ENCODE measurements at places on chromosomes 6 and 20.

- no peak for DNase-seq
Measured at GRCh38 chr20:38113401-38114325, 51.4 kb downstream of the TGM2 start.

- DNase-seq, result no peak
Measured at GRCh38 chr6:117440706-117441525, 15.2 kb upstream of the ROS1 start.

DNA sequence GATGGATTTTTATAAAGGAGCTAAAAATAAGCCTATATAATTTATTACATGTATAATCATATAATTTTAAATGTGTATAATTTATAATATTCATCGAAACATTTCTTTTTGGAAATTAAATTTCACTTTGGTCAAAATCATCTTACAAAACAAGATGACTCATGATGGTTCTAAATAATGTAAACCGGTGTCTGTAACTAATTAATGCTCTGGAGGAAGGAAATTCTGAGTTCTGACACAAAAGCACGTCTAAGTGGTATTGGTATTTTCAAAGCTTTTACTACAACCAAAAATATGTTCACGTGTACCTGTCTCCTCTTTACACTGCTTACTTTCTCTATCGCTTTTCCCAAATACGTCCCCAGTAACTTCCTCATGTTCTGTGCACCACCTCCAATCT lies 134.1 kb downstream of the MTHFD1L start:
- DNase-seq, result no peak

GRCh38 chr6:6699741-6700367 lies 111.3 kb downstream of the LY86 start:
- DNase-seq, result peak; percentile 94

- no peak for DNase-seq
Measured at GRCh38 chr6:132742495-132742894, 15.2 kb downstream of the VNN2 start.

DNA sequence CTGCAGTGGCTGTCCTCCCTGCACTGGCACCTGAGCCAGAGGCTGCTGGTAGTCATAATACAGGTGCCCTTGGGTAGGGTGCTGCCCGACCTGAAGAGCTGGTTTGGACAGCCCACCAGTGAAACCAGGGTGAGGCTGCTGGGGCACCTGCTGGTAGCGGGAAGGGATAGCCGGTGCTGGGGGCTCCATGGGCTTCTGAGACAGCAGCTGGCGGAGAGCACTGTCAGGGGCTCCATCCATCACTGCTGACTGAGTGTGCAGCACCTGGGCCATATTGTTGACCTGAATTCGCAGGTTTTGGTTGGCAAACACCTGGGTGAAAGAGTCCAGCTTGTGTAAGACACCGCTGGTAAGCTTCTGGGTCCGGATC lies 51.2 kb upstream of the MRPS10 start:
- DNase-seq, result no peak

- DNase-seq, result no peak
Measured at GRCh38 chr20:54122189-54122588, 51.6 kb downstream of the CYP24A1 start.

- DNase-seq, result no peak
Measured at GRCh38 chr6:42012501-42013133, 37.7 kb upstream of the TAF8 start.

DNA sequence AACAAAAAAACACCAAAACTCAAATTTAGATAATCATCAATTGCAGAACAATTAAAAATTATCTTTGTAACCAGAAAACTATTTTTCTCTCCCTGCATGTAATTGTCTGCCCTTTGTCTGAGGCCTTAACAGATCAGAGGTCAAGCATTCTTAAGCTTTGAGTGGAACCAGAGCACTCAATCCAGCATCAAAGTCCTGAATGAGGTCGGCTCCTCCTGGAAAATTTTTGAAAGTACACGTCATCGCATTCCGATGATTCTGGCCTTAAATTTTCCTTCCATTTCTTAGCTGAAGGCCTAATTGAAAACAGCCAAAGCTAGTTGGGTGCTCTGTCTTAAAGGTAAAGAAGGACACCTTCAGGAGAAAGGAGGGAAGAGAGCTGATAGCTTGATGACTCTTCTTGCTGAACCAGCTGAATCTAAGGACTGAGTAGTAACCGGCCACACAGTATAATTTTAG lies 510.2 kb upstream of the SULF2 start:
- DNase-seq, result no peak

GRCh38 chr6:116253188-116253504 lies 729 bp downstream of the TSPYL4 start:
- no peak for DNase-seq

DNA sequence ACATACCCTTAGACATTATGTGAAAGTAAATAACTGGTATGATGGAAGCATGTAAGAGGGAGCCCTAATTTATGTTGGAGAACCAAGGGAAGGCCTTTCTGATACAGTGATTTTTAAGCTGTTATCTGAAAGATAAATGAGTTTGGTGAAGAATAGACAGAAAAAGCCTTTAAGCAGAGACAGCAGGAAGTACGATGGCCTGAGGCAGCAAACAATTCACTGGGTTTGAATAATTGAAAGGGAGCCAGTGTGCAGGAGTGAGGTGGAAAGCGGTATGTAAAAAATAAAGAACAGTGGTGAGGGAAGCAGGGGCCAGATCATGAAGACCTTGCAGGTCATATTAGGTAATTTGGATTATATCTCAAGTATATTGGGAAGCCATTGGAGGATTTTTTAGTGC lies 4.1 kb upstream of the RAB23 start:
- DNase-seq, result no peak

DNA sequence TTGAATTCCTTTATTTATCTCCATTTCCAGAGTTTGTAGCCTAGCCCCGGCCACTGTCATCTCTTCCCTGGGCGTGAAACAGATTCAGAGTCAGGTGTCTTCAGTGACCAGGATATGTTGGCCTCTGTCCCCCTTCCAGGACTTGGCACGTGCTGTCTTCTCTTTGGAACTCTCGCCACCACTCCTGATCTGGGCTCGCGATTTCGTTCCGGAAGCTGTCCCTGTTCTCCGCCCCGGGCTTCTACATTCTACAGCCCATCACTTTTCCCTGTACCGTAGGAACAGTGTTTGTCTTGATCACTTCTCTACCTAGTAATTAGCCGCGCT lies 739 bp downstream of the GSS start:
- no peak for DNase-seq

DNA sequence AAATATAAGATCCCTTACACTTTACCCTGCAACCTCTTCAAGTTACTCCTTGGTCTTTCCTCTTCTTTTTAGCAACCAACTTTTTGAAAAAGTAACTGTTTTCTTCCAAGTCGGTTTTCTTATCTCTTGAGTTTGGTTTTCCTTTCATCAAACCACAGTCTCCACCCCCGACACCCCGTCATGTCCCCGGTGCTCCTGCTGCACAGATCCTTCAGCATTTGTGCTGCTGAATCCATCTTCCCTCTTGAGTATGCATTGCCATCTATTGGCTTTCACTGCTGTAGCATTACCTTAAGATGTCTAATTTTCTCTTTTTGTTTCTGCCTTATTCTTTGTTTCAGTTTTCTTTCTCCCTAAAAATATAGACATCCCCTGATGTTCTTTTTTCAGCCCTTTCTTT lies 11.9 kb upstream of the TNFRSF21 start:
- peak; percentile 89 for DNase-seq

DNA sequence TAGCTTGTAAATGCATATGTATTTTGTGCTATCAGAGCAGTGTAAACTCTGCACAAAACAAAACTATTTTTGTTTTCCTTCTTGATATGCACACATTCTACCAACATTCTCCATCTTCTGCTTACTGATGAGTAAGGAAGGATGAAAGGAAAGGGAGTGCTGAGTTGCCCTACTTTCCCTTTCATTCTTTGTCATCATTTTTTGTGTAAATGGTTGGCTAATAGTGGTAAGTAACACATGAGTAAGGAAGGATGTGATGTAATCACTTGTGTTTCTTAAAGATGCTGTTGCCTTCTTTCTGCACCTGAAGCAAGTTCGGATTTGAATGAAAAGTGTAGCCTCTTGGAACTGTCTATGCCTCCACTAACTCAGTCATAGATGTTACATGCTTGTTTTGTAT lies 4.6 kb upstream of the REV3L start:
- no peak for DNase-seq

- no peak for DNase-seq
Measured at GRCh38 chr6:128848212-128848935, 34.6 kb upstream of the LAMA2 start.

- DNase-seq, result no peak
Measured at GRCh38 chr6:129497481-129498441, 212.2 kb downstream of the ARHGAP18 start.

DNA sequence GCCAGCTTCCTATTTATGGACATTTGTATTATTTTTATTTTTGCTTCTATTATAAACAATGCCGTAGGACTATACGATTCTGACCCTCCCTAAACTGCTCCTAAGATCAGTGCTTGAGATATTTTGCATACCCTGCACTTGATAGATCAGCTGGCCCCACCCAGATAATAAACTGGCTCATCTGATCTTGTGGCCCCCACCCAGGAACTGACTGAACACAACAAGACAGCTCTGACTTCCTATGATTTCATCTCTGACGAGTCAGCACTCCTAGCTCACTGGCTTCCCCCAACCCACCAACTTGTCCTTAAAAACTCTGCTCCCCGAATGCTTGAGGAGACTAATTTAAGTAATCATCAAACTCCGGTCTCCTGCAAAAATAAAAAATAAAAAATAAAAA lies 34.9 kb upstream of the TFAP2A start:
- DNase-seq, result no peak

DNA sequence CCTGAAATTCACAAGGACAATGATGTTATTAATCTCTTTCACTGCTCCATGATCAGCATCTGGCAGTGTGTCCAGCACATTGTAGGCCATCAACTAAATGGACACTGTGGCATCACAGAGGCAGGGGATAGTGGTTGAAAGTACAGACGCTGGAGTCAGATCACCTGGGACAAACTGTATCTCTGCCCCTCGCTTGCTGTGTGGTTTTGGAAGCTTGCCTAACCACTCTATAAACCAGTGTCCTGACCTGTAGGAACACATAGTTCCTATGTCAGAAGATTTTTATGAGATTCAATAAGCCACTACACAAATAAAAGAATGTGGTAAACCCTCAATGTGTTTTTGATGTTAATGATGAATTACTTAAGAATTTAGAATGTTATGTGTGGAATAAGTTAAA lies 219.3 kb upstream of the RNF217 start:
- DNase-seq, result no peak

- DNase-seq, result no peak
Measured at GRCh38 chr6:7568021-7568420, 22.0 kb upstream of the SNRNP48 start.

- no peak for DNase-seq
Measured at GRCh38 chr20:46558511-46558959, 8.1 kb upstream of the OCSTAMP start.

GRCh38 chr6:143115728-143116127 lies 55.0 kb downstream of the AIG1 start:
- no peak for DNase-seq

DNA sequence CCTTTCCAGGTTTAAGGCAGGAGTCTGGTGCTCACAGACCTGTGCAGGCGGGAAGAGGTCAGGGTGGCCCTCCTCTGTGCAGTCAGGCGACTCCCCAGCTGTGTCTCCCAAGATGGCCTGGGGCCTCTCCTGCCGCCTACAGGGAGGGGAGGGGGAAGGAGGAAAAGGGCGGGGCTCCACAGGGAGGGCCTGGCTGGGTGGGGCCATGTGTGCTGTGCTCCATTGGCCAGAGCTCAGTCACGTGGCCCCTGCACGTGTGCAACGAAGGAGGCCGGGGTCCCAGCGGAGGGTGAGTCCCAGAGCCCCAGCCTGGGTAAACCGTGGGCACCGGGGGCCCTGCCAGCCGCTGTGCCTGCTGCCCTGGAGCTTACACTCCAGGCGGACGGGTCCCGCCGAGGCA lies 211.6 kb downstream of the ZDHHC14 start:
- no peak for DNase-seq

GRCh38 chr20:63941282-63942081 lies 14.7 kb downstream of the UCKL1 start:
- peak; percentile 94 for DNase-seq

- no peak for DNase-seq
Measured at GRCh38 chr6:145263778-145264211, 471.5 kb downstream of the EPM2A start.

DNA sequence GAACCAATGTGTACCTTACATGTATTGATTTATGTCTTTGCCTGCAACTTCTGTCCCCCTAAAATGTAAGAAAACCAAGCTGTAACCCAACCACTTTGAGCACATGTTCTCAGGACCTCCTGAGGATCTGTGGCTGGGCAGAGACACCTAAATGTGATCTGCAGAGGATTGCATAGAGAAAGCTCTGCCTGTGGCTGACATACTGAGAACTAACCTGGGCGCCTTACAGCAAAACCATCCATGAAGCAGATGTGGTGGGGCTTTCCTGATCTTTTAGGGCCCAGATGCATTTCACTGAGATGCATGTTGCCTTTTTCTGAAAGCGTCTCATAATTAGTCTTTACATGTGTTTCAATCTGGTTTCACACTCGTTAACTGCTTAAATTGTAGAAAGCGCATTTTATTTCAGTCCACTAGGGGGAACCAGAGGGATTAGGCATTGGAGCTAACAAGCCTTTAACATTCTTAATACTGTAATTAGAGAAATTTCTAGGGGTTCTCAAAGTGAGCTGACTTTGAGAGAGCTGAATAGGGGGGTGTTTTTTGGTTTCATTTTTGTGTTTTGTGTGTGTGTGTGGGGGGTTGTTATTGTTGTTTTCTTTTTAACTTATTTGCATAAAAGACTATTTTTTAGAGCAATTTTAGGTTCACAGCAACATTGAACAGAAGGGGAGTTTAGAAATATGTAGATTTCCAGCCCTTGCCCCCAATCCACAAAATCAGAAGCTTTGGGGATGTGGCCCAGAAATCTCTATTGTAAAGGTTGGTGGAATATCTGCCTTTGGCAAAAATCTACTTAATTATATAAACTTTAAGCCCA lies 50.9 kb upstream of the FAM184A start:
- peak; percentile 70 for DNase-seq

GRCh38 chr20:22586645-22587310 lies 2.4 kb upstream of the FOXA2 start:
- peak; percentile 3 for DNase-seq

GRCh38 chr6:15593798-15594197 lies 69.0 kb downstream of the DTNBP1 start:
- DNase-seq, result no peak

GRCh38 chr6:169250660-169251059 lies 3.0 kb downstream of the THBS2 start:
- no peak for DNase-seq

GRCh38 chr6:14354919-14355572 lies 237.5 kb downstream of the CD83 start:
- peak; percentile 86 for DNase-seq

DNA sequence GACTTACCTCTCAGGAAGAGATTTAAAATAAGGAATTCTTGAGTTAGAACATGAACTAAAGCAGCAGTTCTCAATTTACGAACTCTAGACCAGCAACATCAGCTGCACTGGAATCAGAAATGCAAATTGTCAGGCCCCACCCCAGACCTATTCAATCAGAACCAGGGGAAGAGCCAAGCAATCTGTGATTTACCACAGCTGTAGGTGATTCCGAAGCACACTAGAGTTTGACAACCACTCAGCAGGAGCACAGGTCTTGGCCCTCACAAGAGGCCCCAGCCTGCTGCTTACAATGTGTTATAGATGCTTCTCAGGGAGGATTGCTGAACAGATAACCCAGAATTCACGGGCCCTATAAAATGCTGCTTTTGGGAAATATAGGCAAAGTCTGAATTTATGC lies 279.2 kb downstream of the PTPRK start:
- no peak for DNase-seq

- no peak for DNase-seq
Measured at GRCh38 chr20:7136886-7137285, 369.4 kb downstream of the BMP2 start.

GRCh38 chr6:165807249-165807960 lies 144.4 kb upstream of the PDE10A start:
- no peak for DNase-seq

All from Jurkat, Clone E6-1 (cell line).